ENCODE measurements at places on chromosomes 5 and 9.

GRCh38 chr9:106862821-106863720 is at the start of gene ZNF462:
Gene ZNF462 (plus strand): TSS chr9:106863166. CDS start chr9:106923384, 60,218 bp downstream.
- peak; percentile 69 for DNase-seq

DNA sequence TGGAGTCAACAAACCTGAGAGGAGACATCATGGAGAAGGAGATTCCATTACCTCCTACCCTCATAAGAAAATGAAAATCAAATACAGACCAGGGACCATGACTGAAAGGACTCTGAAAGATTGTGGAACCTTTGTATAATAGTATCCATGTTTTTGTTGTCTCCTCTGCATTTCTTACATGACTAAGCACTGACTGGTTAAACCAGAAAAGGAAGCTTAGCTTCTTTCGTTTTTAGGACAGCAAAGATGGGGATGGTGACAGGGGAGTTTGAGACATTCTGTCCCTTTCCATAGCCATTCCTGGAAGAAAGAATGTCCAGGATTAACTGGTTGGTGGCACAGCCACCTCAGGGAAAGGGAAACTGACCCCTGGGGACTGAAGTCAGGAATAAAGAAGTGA is 22.2 kb downstream of the ITGA1 start:
- DNase-seq = no peak

GRCh38 chr5:33978306-33978705 is 6.2 kb downstream of the SLC45A2 start:
- DNase-seq = no peak

GRCh38 chr9:136386018-136386417 is 12.5 kb upstream of the CARD9 start:
- DNase-seq = no peak

DNA sequence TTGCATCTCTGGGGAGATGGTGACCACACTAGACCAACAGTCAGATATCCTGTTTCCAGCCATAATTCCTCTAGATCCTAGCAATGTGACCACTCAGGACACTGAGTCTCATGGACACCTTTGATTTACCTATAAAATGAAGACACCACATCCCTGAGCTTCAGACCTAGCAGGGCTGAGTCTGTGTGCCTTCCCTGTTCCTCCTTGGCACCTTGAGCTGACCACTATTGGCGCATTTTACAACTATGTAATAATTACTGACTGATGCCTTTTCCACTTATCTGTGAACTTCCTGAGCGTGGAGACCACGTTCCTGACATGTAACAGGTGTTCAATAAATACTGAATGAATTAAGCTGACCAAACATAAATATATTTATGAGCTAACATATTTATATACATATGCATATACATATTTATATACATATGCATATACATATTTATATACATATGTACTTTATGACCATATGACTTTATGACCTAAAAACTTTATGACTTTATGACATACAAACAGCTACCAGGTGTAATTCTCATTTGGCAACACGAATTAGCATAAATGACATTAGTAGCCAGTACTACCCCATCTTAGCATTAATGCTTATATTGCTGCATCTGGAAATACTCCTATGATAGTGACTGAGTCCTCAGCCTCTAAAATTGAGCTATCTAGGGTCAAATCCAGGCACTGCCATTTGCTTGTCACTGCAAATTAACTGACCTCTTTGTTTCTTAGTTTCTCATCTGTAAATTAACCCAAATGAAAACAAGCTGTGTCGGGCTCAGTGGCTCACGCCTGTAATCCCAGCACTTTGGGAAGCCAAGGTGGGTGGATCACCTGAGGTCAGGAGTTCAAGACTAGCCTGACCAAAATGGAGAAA is 150.6 kb downstream of the GNA14 start:
- no peak for DNase-seq

DNA sequence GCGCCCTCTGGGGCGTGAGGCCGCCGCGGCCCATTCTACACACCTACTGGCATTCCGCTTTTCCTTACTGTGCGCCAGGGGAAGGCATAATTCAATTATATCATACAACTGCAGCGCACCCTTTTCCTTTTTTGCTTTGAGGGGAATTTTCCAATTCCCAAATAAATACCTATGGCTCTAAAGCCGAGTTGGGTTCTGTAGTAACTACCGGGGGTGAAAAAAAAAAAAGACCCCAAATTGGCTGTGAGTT is 34.1 kb upstream of the NFIB start:
- DNase-seq = no peak
